Activated CD8-positive, alpha-beta memory T cell treated with anti-CD3 and anti-CD28 coated beads for 4 hours (primary cell): ENCODE measurements at places on chromosomes 2 and 18.

- DNase-seq: no peak
Measured at GRCh38 chr2:226334981-226335720, 464.5 kb downstream of the IRS1 start.

GRCh38 chr2:12604341-12604740 lies 112.4 kb upstream of the TRIB2 start:
- DNase-seq: no peak

- no peak for DNase-seq
Measured at GRCh38 chr2:211503856-211504255, 947.5 kb downstream of the CPS1 start.

DNA sequence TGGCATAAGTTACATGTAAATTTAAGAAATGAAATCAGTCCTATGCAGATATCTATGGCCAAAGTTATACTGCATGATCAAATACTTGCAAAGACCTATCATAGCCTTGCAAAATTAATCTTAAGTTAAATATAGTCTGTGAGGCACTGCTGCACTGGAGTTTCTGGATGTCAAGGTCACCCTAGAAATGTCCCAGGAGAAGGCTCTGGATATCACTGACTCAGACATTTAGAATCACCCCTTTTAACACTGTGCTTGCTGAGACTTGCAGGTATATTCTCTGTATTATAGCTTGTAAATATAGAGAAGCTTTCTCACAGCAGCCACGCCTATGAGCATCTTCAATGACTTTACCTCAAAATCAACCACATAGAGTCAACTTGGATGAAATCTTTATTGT lies 51.5 kb downstream of the ETAA1 start:
- DNase-seq: no peak

- DNase-seq: no peak
Measured at GRCh38 chr18:39909706-39910105, 2045.3 kb upstream of the PIK3C3 start.

GRCh38 chr18:63883617-63884016 lies 3.9 kb upstream of the SERPINB2 start:
- no peak for DNase-seq

DNA sequence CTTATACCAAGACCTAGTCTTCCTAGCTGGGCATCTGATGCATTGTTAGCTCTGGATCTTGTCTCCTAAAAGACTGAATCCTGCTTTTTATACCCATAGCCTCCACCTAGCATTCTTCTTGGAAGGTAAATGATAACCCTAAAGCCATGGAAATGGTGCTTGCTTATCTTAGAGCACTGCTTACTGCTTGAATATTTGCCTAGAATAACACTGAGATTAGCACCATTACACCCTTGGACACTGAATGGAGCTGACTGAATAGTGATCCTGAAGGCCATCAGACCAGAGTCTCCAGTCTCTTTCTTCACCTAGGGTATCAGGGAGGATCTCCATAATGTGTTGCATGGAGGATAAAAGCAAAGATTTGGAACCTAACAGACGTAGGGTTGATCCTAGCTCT lies 50.3 kb upstream of the UGP2 start:
- DNase-seq: no peak

DNA sequence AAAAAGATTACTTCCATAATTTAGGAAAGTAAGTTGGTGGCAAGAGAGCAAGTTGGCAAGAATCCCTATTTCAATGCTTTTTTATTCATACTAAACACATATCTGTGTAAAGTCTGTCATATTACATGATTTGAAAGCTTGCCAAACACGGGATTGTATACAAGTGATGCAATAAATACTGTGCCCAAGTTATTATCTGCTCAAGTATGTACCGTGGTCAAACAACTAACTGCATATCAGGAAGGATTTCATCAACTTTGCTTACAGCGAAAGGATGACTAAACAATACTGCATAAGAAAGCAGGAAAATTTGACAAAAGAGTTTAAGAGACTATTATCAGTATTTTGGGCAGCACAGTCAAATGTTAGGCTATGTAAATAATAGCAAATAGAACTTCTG lies 69.6 kb upstream of the SCN1A start:
- no peak for DNase-seq

GRCh38 chr2:122108186-122108585 lies 352.7 kb downstream of the TSN start:
- DNase-seq: no peak
